ENCODE measurements at places on chromosomes 1 and 21.

DNA sequence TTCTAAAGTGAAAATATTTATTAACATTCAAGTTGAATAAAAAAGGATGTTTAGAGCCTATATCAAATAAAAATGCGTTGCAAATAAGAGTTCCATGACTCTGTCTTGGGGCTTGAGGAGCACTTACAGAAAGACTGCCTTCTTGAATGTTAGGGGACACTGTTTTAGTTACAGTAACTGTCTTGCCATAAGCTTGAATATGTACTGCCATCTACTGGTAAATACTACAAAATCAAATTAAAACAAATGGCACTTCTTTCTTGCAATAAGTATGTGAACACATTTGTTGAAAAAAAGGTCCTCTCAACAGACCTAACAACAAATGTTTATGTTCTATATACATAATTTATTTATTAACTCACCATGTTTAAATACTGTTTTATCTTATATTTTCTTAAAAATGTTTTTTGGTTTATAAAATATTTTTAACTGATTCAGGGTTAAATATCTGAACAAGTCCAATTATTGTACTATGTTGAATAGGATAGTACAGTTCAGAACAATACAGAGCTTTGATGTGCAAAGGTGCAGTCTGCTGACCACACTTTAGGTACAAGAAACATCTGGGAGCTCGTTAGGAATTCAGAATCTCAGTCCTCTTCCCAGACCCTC, 199.5 kb downstream of the LRRIQ3 start:
- DNase-seq, result no peak

- DNase-seq, result peak; percentile 51
Measured at GRCh38 chr1:201020040-201020591, 3.4 kb downstream of the KIF21B start.

- DNase-seq, result peak; percentile 26
Measured at GRCh38 chr1:55211863-55212262, 3.3 kb downstream of the USP24 start.

DNA sequence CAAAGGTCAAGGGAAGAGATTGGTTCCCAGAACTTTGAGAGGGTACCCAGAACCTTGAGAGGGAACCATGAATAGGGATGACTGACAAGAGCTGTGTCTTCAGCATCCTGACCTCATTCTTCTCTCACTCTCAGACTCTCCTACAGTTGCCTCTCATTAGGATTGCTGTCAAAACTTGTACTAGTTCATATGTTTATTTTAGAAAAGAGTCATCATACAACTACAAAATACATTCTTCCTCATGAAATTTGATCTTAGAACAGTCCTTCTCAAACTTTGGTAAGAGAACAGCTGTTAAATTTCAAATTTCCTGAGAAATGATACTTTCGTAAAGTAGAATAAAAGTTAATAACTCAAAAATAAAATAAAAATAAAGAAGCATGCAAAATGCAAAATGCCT, 161.4 kb upstream of the ZRANB2 start:
- no peak for DNase-seq

- no peak for DNase-seq
Measured at GRCh38 chr1:119766374-119766794, 2.3 kb downstream of the HMGCS2 start.

DNA sequence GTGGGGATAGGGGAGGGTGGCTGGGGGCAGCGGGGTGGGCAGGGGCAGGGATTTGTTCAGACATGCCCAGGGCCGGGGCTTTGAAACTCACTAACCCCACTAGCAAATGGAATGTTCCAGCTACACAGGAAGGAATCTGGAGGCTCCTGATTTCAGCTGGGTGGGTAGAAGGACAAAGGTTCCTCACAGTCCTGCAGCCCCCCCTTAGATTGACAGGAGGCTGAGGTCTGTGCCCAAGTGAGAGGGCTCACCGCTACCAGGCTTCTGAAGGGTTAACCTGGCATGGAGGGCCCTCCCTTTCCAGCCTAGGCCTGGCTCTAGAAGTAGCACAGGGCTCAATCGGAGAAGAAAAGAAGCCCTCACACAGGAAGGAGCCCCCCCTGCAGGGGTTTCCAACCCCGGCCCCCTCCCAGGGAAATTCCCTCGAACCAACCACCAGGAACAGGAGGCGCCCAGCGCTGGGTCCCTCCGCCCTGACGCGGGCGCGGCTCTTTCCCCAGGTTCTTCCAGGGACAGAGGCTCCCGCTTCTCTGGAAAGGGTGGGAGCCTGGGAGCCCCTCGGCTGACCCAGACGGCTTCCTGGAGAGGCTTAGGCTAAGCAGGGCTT, 3.3 kb downstream of the EPHA2 start:
- DNase-seq, result no peak

DNA sequence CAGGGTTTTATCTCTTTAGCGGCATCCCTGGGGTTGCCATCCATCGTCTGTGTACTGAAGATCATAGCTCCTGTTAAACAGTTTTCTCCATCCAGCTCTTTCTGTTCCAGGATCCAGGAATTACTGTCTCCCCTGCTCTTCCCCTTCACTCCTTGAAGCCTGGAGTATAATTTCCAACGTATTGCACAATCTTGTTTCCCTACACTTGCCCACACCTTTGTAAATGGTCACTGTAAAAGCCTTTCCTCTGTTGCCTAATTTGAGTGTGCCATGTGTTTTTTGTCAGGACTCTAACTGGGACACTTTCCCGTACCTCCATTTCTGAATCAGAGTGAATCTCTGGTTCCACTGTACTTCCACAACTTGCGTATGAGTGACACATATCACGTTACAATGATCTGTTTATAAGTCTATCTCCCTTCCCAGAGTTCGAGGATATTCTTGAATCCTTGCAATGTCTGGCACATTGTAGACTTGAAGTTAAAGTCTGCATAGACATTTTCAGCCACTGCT, 199.6 kb upstream of the SNX7 start:
- no peak for DNase-seq

DNA sequence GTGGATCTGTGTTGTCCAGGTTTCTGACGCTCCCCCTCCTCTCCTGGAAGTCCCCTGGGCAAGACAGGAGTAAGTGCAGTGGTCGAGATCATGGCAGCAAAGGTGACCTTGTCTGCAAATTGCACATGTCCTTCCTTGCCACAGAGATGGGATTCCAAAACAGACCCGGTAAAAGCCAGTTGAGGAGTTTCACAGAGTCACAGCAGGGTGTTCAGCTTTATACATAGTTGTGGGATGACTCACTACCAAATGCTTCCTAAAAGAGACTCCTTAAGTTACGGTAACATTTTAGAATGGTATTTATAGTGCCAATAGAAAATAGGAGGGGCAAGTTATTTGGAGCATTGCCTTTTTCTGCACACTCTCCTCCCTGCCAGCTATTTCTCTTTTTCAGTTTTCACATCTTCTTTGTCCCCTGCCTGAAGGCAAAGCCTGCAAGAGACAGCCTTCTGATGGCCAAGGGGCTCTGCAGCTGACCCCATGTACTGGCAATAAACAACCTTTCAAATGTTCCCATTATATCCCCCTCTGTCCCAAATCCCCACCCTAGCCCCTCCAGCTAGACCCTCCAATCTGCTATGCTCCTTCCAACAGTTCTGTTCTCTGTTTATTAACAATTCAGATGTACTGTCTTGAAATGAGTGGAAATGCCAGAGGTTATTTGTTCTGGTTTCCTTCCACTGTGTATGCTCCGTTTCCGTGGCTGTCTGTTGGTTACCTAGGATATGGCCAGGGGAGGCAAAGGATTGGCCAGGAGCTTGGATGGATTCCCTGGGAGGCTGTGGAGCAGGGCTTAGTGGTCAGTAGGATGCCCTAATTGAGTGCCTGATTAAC, 115.0 kb downstream of the TGFB2 start:
- no peak for DNase-seq

GRCh38 chr1:22611530-22611947, 24.9 kb upstream of the C1QA start:
- DNase-seq, result no peak

DNA sequence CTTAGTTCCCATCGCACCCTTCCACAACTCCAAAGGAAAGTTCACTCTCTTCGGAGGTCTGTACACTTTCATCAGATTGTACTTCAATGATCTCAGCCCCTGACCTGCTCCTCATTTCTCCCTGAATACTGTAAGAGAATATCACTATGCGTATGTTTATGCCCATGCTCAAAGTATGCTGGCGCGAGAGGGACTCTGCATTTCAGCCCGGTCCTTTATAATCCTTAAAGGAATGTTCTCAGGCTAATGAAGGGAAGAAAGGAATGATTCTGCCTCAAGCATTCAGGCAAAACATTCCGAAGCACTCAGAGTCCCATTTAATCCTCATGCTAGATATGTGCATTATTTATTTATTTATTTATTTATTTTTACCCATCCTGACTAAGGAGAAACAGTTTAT, 76.8 kb downstream of the PLD5 start:
- DNase-seq, result no peak

- DNase-seq, result no peak
Measured at GRCh38 chr1:87791931-87792740, 463.5 kb downstream of the LMO4 start.

- peak; percentile 64 for DNase-seq
Measured at GRCh38 chr1:16677552-16678431, 11.0 kb upstream of the RNU1-3 start.

- no peak for DNase-seq
Measured at GRCh38 chr1:86823821-86824500, 90.0 kb downstream of the SELENOF start.

DNA sequence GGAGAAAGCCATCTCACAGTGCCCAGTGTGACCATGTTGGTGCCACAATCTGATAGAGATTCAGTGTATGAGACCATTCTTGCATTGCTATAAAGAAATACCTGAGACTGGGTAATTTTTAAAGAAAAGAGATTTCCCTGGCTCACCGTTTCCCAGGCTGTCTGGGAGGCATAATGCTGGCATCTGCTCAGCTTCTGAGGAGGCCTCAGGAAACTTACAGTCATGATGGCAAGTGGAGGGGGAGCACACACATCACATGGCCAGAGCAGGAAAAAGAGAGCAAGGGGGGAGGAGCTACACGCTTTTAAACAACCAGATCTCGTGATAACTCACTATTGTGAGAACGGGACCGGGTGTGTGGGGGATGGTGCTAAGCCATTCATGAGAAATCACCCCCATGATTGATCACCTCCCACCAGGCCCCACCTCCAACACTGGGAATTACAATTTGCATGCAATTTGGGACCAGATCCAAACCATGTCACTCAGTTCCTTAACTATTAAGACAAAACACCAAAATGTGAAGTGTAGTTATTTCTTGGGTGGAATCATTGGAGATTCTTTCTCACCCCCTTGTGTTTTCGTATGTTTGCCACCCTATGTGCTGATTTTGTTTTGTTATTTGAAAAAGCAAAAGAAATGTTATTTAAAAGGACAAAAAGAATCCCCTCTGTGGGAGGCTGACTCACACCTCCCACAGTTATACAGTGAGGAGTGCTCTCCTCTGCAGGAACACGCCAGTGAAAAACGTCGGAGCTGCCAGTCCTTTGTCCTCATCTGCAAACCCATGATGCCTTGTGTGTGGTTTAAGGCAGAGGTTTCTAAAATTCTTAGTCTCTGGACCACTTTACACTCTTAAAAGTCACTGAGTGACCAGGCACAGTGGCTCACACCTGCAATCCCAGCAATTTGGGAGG, 46.9 kb upstream of the IFNLR1 start:
- no peak for DNase-seq

DNA sequence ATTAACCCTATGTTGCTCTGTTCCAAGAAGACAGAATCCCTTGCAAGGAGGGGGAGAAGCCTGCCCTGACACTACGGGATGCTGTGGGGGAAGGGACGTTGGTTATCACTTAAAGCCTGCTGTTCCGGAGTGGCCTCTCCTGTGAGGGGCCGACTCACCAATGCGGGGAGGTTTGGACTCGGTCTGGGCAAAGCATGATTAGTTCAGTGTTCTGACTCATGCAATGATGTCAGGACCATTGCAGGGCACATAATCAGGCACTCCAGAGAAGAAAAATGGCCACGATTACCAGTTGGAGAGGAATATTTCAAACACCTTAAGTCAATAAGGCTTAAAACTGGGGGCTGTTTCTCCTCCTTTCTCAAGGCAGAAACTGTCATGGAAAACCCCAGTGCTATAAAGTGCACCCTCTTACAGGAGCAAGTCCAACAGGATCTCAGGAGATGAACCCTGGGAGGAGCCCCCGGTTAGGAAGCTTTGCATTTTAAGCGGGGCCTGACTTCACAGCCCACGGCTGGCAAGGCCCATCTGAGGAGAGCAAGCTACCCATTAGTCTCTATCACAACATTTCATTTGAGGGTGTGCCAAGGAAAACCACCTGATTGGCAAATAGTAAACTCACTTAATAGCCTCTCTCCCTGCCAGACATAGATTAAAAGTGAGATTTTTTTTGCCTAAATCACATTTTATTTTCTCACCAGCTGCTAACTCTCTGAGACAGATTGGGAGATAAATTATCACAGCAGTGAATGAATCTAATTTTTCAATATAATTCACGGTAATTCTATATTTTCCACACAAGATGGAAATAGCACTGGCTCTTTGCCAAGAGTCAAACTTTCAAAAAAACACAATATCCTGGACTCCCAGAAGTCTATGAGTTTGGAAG, 202.5 kb downstream of the C1orf94 start:
- DNase-seq, result no peak

DNA sequence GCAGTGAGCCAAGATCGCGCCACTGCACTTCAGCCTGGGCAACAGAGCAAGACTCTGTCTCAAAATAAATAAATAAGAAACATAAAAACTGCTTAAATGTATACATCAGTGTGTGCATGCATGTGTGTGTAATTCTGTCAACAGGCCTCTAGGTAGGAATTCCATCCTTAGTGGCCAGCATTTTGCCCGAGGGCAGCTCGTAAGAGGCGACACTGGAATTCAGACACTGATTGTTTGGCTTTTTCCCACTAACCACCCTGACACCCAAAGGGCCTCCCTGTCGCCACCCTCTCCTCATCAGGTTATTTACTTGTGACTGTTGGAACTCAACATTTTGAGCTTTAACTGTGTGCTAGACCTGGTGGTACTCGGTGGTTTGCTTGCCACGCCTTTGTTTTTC, 64.0 kb upstream of the KIF1B start:
- DNase-seq, result no peak

DNA sequence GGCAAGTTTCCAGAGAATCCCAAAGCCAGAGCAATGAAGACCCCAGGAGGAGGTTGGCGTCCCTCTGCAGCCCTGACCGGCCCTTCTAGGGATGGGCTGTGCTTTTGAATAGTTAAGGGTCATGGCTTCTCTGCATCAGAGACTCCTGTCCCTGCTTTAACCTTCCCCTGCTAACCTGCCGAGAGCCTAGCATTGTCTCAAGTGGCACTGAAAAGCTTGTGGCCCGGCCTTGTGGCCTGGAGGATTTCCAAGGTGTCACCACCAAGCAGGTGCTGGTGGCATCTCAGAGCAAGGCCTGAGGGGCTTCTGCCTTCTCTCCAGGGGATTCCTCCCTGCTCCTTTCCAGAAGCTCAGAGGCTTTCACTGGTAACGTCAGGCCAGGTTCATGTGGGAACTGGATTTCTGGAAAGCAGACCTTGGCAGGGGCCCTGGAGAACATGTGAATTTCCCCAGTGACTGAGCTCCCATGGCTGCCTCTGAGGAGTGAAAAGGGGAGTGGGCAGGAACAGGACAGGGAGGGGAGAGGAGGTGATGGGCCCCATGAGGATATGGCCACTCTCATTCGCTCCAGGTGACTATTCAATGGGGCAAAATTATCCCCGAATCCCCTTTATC, 409.9 kb downstream of the PTPRU start:
- DNase-seq, result no peak

- DNase-seq, result no peak
Measured at GRCh38 chr1:57281324-57281723, 142.5 kb downstream of the DAB1 start.

- DNase-seq, result no peak
Measured at GRCh38 chr1:100353988-100354387, 1.7 kb downstream of the CDC14A start.

GRCh38 chr1:198651650-198652400, 13.0 kb downstream of the PTPRC start:
- DNase-seq, result no peak

- no peak for DNase-seq
Measured at GRCh38 chr1:150777544-150777943, 12.0 kb upstream of the CTSS start.
